Airway epithelial cell (primary cell): ENCODE measurements at places on chromosomes 4 and X. TPM values are rescaled to one million over a fixed set of nuclear protein-coding genes. Genes with fewer than 3 reads are reported as not detected.

The FMR1NB gene
- total RNA-seq, result not detected in 2 replicates

The MSANTD1 gene
- total RNA-seq, result 0.14 and 0.46 TPM in 2 replicates

The IL2 gene
- total RNA-seq, result not detected in 2 replicates

The MAGEA3 gene
- not detected in 2 replicates for total RNA-seq

The SLC26A1 gene
- total RNA-seq, result not detected in 2 replicates

The SSX4B gene
- total RNA-seq, result not detected in 2 replicates

The MAGEE2 gene
- total RNA-seq, result not detected in 2 replicates

The VSIG4 gene
- not detected in 2 replicates for total RNA-seq

The PI4K2B gene
- 16.4 and 22.6 TPM in 2 replicates for total RNA-seq

The FABP2 gene
- not detected in 2 replicates for total RNA-seq

The CSAG1 gene
- not detected in 2 replicates for total RNA-seq

The NEUROG2 gene
- total RNA-seq, result not detected in 2 replicates

The TBCK gene
- 12.8 and 16.0 TPM in 2 replicates for total RNA-seq

The ETDA gene
- total RNA-seq, result not detected in 2 replicates
